ENCODE measurements at places on chromosomes 7 and 10.

DNA sequence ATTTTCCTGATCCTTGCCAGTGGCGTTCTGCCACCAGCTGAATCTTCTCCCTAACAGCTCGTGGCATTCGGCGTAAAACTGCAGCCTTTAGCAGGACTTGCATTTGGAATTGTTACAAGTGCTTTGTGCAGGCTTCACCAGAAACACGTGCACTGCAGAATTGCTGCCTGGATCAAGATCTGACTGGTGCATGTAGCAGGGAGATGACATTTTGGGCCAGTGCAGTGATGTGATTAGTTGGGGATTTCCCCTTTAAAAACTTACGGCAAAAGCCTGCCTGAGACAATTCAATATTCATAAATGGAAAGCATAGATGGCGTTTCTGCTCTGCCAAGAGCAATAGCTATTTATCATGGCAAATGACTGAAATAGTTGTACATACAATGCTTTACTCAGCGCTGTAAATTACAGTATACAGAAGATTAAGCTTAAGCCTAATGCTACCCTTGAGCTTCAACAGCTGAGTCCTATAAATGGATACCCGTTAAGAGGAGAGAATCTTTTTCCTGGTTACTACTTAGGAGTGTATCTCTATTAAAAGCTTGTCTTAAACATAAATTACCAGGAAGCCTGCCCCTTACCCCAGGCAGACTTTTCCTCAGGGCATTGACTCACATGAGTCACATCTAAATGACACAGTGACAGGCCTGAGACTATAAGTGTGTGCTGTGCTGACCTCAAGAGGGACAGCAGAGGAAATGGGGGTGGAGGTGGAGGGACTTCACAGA, 106.3 kb downstream of the ATXN7L1 start:
- DNase-seq = peak; percentile 60

DNA sequence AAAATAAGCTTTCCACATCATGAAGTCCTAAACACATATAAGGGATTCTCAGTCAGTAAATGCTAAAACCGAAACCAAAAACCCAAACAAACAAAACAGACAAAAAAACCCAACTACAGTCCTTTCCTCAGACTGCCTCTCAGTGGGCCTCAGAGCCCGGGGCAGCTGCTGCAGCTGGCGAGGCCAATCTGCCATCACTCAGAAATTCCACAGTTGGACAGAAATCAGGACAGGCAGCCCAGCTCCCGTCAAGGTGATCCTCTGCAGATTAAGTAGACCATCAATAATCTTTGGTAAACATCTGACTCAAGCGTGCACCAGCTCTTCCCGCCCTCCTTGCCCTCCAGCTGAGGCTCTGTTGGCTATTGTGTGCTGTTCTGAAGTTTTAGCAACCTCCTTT, 142.2 kb downstream of the ATXN7L1 start:
- no peak for DNase-seq

DNA sequence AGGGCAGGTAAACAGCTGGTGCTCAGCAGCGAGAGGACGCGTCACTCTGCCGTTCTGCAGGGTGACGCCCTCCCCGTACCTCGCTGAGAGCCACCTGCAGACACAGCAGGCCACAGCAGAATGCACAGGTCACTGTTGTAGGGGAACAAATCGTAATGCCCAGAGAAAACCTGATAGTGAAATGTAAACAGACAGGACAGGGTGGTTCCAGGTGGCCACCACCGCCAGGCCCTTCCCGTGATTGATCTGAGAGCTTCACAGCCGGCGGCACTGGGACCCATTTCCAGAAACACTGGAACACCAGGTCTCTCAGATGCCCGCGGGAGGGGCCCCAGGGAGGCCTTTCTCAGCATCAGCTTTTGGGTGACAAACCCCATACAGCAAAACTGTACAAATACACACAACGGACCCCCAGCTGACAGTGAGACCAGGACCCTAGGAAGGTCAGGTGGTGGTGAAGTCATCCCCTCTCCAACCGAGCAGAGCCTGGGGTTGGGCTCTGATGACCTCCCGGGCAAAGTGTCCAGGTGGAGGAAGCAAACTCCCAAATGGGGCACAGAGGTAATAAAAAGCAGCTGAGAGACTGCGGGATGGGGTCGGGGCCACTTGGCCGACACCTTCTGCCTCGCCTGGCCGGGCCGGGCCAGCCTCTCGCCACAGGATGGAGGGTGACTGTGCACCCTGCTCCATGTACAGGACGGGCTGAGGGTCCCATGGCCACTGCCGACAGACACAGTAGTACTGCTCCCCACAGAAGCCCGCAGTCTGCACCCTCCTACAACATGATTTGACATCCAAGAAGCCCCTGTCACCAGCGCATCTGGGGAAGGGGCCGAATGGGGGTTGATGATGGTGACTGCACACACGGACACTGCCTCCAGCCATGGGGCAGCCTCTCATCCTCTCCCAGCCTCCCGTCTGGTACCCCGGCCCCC, 4.6 kb downstream of the BHLHA15 start:
- no peak for DNase-seq

GRCh38 chr7:115984105-115984504, 46.5 kb downstream of the TFEC start:
- no peak for DNase-seq

- no peak for DNase-seq
These were observed 299.1 kb downstream of the PCDH15 start for GRCh38 chr10:54501929-54502328.

- no peak for DNase-seq
These were observed 76.9 kb upstream of the EGR2 start for GRCh38 chr10:62893036-62893435.

DNA sequence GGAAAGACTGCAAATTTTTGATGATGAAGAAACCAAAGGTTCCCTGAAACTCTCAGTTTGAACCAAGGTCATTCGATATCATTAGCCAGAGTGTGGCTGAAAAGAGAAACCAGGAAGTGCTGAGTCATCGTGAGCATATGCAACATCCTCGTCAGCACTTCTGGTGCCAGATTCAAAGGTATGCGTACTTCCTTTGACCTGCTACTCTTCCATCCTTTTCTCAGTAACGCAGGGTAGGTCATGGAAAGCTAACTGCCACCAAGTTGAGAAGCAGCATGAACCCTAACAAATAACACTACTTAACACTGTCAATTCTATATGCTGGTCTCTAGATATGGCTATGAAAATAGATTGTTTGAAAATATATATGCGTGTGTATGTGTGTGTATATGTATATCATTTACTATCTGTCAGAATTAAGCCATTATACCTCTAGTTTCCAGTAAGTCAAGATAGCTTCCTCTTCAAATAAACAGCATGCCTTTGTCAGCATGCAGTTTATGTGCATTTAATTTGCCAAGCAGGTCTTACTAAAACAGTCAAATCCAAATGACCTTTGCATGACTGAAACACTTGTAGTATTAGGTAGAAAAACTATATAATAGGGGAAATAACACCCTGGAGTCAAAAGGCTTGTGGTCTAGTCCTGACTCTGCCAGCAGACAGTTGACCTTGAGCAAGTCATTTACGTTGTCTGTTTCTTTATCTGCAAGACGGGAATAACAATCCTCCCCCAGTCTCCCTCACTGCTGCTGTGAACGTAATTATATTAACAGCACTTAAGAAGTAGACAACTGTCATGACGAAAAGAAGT, 26.4 kb downstream of the CDK6 start:
- DNase-seq = peak; percentile 46

DNA sequence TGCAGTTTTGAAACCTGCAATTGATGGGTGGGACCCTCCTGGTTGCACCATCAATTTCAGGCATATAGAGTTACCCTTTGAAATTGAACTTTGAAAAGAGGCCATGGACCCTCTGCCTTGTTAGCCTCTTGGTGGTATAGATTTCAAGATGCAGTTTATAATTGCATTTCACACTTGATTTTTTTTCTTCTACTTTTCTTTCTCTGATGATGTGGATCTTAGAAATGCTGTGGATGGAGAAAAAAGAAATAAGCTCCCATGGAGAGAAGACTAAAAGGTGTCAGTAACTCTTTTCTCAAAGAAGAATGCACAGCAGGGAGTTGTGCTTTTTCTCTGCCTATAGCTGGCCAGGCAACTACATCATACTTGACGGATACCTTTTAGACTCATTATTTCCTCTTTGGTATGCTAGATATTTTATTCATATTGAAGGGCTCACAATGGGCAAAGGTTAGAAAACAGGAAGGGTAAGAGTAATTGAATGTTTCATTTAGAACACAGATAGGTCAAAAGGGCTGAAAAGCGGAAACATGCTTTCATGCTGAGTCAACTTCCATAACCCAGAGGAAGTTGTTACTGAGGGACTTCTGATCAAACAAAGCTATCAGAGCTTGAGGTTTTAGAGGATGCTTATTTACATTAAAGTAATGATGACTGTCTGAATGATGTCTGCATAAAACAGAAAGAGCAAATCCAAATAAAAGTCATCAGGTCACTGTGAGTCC, 773.2 kb upstream of the LRRN3 start:
- DNase-seq = no peak

DNA sequence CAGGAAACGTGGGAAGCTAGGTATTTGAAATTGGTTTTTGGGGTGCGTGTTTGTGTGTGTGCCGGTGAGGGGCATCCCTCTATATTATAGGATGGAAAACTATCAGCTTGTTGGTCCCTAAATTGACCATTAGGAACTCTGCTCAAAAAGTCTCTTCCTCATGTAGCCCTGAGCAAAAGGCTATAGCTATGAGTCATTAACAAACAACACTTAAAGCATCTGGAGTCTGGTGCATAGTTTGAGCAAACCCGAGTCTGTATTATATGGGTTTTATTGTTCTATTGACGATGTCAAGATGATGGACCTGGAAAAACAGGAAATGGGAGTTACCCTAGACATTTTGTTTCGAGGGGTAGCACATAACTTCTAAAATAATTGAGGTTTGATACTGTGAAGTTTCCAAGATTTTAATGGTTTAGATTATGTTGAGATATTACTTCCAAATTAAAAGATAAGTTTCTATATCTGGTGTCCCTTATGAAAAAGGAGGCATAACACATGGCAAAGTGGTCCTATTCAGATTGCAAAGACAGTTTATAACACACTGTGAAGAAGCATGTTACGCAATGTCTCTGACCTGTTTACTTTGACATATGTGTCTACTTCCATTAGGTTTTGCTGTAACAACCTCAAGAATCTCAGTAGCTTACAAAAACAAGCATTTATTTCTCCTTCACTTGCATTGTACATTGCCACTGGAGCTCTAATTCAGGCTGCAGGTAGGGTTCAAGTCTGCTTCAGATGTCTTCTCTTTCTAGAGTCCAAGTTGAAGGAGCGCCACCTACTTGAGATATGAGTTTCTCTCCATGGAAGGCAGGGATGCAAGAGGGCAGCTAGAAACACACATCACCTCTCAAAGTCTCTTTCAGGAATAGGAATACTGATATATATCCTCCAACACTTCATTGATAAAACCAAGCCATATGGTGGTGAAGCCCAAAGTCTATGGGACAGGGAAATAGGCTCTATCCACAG, 357.7 kb downstream of the PHF14 start:
- no peak for DNase-seq

- DNase-seq = no peak
These were observed 139.5 kb downstream of the FAM107B start for GRCh38 chr10:14635043-14635710.

- DNase-seq = no peak
These were observed 125.6 kb upstream of the HABP2 start for GRCh38 chr10:113427236-113427735.

GRCh38 chr10:49408519-49409306, 12.8 kb upstream of the DRGX start:
- DNase-seq = no peak

DNA sequence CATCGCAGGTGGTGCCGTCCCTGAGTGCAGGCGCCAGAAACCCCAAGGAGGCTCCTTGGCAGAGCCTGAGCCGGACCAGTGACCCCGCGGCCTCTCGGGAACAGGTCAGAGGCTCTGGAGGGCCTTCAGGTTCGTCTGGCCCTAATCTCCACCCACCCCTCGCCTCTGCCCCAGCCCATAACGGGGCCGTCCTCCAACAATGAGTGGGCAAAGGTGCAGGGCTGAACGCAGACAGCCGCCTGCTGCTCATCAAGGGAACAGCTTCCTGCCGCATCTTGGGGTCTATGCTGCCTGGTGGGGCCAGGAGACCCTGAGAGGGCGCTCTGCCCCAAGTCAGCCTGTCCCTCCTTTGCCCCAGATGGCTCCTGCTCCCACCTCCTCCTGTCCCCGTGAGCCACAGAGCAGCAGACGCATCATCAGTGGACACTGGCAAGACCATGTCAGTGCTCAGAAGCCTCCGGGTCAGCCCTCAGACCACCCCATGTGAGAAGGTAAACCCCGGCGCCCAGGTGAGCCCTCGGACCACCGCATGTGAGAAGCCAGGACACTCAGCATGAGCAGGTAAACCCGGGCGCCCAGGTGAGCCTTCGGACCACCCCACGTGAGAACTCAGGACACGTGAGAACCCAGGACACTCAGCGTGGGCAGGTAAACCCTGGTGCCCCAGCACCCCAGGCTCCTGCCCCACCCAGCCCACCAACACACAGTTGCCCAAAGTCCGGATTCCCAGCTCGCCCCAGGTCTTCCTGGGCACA, 142.0 kb downstream of the PTPRN2 start:
- no peak for DNase-seq

- no peak for DNase-seq
These were observed 19.8 kb downstream of the NUB1 start for GRCh38 chr7:151361193-151361959.

DNA sequence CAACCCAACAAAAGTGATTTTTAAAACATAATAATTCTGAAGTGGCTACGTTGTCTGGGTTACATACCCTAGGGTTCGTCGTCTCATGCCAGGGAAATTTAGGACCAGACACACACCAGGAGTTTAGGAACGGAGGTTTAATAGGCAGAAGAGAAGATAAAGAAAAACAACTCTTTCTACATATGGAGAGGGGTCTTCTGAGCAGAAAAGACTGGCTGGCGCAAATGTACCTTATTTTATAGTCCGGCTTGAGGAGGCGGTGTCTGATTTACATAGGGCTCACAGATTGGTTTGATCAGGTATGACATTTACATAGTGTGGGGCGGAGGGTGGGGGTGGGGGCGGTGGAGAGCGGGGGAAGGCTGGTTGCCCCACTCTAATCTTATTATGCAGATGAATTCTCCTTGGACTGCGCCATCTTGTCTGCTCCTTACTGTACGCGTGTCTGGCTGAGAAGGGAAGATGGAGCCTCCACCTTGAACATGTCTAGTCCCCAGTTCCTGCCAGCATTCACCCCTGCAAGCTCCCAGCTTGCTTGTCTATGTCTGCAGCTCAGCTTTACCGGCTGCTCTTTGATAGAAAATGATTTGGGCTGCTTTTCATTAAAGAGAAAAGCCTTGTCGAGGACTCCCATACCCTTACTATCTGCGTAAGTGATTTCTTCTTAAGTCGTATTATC, 98.7 kb downstream of the RALA start:
- DNase-seq = no peak

DNA sequence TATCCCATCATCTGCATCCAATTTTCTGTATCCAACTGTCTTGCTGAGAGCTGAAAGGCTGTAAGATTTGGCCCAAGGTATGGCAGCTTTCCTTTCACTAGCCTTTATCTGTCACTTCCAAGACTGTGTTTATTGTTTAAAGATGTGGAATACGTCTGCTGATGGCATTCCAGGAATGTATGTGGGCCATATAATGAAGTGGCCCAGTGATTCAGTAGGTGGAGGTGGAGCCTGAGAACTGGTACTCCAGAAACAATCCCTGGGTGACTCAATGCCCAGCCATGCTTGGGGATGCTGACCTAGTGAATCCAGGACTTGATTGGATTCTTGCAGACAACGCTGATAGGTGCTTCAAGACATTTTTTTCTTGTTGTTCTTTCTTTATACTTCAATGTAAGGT, 13.5 kb downstream of the NEUROD6 start:
- DNase-seq = no peak

GRCh38 chr10:77286531-77287508, 350.8 kb downstream of the KCNMA1 start:
- no peak for DNase-seq
